ENCODE measurements at places on chromosomes 13 and 19.

DNA sequence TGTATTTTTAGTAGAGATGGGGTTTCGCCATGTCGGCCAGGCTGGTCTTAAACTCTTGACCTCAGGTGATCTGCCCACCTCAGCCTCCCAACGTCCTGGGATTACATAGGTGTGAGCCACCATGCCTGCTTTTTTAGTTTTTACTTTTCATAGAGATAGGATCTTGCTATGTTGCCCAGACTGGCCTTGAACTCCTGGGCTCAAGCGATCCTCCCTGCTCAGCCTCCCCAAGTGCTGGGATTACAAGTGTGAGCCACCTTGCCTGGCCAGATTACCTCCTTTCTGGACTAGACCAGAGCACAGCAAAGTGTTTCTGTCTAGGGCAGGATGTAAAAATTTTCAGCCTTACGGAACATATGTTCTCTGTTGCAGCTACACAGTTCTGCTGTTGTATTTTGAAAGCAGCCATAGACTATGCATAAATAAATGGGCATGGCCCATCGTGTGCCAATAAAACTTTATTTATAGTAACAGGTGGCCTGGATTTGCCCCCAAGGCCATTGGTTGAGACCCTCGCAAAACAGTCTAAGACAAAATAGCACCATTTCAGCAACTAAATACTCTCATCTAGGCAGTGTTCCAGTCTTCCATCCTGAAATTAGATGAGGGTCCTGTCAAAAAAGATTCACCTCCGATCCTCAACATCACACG lies 36.0 kb downstream of the GNG7 start:
- DNase-seq, result no peak

DNA sequence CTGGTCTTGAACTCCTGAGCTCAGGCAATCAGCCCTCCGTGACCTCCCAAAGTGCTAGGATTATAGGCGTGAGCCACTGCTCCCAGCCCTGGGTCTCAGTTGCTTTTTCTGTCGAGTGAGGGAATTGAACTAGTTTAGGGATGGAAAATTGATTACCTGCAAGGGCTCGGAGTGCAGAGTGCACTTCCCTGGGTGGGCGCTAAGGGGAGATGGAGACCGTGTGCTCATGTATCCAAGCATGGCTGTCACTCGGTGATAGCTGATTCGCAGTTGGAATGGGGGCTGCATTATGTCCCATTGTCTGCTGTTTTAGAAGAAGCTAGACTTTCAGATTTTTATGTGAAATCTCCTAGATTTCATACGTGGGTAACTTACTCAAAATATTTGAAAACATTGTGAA lies 139.9 kb upstream of the RFC3 start:
- DNase-seq, result no peak

GRCh38 chr19:4067396-4068046 lies 822 bp upstream of the ZBTB7A start:
- no peak for DNase-seq

- DNase-seq, result no peak
Measured at GRCh38 chr19:35029737-35030256, 473 bp upstream of the SCN1B start.

DNA sequence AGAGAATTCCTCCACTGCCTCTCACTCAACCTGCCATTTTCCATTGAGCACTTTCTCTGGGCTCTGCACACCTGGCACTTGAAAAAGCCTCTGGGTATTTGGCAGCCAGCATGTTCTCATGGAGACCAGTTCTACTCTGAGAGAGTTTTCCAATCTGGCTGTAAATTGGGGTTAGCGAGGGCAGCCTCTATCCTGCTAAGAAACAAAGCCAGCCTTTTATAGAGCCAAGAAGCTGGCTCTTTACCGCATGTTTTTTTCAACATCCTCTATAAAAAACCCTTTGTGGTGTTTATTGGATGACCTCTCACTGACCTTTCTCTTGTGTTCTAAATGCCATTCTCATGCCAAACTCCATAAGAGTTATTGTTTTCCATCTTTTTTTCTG lies 52.6 kb upstream of the RCBTB2 start:
- no peak for DNase-seq
